ENCODE measurements at places on chromosomes 3 and 15.
A peak's percentile ranks its signal among the peaks of the same experiment; 100 is the strongest.

- DNase-seq = no peak
Measured at GRCh38 chr15:44682211-44682610, 18.7 kb upstream of the SPG11 start.

DNA sequence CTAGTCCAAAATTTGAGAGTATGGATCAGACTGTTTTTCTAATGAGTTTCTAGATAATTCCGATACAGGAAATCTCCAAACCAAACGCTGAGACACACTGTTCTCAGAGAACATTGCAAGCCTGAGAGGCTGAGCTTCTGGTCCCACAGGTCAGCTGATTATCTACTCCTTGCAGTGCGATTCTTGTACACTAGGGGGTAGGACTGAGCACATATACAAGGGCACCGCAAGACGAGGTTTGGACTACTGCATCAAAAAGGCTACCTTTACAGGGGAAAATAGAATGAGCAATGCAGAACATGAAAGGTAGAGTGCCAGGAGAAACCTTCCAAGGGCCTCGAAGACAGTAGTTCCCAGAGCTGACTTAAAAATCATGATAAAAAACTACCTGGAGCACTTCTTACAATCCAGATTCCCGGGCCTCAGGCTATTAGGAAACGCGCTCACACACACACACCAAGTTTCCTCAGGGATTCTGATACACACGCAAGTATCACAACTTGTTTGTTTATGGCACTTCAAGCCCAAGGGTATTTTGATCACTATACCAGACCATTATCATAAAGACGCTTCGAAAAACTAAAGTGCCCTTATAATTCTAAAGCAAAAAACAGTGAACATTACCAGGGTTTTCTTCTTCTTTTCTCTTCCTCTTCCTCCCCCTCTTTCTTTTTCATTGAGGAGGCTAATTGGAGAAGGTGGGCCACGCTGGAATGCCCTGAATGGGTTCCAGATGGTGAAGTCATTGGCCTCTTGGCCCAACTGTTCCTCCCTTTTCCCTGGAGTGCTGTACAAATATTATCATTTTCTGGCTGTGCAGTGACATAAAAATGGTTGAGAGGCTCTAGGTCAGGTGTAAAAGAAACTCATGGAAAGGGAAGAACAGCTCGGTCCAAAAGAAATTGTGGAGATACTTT is 61.8 kb downstream of the SLC12A8 start:
- peak; percentile 78 for DNase-seq

- DNase-seq = no peak
Measured at GRCh38 chr15:62403164-62403809, 238.2 kb upstream of the C2CD4B start.

DNA sequence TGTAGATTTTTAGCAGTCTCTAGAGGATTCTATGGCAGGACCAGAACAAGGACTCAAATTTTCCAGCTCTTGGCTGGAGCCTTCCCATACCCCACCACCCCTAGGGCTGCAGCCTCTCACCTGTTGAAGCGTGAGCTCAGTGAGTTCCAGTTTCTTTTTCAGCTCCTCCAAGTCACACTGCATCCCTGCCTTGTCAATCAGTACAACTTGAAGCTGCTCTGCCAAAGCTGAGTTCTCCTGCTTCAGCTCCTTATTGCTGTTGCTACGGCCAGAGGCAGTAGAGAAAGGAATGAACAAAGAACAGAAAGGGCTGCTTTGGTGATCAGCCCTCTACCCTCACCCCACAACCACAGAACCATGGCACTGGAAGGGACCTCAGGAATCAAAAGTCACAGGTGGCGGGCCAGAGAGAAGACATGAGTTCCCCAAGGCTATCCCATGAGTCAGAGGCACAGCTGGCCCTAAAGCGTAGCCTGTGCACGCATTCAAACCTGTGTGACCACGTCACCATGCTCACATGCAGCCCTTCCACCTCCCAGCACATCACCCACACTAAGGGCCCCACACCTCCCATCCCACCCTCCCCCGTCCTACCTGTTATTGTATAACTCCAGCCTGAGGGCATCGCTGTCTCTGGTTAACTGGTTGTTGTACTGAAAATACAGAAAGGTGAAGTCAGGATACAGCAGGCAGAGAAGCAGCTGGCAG is 83.3 kb upstream of the C2CD4B start:
- no peak for DNase-seq
